Effector memory CD4-positive, alpha-beta T cell (primary cell): ENCODE measurements at places on chromosomes 3 and 15.

DNA sequence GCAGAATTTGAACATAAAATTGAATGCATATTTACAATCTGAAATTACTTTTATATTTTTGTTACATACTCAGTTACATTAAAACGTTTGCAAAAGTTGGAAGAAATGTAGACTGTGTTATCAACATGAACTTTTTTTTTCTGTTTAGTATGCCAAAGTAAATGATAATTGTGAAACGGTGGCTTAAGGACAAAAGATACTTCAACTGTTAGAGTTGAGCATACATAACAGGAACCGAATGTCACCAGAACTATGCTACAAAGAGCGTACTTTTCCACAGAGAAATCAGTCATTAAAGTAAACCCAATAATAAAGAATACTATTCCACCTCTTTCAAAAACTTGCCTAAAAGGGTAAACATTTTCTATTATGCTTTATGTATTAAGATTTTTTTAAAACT, 14.3 kb upstream of the DHX36 start:
- no peak for DNase-seq

- DNase-seq = no peak
These were observed 7.5 kb downstream of the CLDN1 start for GRCh38 chr3:190314741-190315140.

- DNase-seq = no peak
These were observed 18.5 kb upstream of the CHCHD6 start for GRCh38 chr3:126685493-126685892.

DNA sequence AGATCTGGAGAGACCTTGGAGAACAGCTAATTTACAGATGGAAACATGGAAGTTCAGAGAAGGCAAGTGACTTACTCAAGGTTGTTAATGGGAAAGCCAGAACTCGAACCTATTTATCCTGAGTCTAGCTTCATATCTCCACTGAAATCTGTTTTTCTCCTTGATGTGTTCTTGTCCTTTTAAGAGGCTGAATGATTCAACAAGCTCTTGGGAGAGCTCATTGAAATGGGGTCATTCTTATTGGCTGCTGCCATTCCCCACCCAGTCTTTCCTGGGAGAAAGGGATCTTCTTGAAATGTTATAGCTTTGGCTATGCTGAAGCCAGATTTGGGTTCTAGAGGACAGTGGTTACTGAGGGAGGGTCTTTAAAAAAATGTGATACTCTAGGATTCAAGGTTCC, 41.0 kb downstream of the RTP1 start:
- no peak for DNase-seq

- DNase-seq = no peak
These were observed 55.7 kb downstream of the PCCB start for GRCh38 chr3:136305879-136306278.

DNA sequence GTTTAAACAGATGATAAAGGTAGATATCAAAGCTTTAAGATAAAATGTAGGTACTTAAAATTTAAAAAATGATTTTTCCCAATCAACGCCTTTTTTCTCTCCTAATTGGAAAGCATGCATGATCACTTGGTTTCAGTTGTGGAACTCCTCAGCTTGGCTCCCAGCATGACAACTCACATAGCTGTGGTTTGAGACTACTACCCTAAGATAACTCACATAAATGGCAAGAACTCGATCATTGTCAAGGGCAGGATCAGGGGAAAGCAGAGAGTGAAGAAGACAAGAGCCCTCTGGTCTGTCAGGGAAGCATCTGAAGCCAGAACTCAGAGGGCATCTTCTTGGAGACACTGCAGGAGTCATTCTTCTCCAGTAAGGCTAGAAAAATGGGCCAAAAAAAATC, 516.7 kb downstream of the NTRK3 start:
- no peak for DNase-seq

DNA sequence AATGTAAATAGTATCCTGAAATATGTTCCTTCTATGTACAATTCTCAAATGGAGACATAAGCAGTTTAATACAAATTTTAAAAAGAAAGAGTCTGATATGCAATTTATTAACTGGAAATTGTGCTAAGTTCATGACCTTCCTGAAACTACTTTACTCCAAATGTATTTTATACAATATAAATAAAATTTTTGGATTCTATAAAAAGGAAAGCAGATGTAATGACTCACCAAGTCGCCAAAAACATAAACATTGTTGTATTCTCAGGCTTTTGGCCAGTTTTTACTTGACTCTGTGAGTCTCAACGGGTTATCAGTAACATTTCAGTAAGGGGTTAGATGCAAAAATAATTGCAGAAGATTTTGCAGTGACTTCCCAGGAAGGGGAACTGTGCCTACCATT, 948.2 kb downstream of the EPHA3 start:
- no peak for DNase-seq

GRCh38 chr3:76859596-76859995, 180.3 kb upstream of the ROBO2 start:
- no peak for DNase-seq

DNA sequence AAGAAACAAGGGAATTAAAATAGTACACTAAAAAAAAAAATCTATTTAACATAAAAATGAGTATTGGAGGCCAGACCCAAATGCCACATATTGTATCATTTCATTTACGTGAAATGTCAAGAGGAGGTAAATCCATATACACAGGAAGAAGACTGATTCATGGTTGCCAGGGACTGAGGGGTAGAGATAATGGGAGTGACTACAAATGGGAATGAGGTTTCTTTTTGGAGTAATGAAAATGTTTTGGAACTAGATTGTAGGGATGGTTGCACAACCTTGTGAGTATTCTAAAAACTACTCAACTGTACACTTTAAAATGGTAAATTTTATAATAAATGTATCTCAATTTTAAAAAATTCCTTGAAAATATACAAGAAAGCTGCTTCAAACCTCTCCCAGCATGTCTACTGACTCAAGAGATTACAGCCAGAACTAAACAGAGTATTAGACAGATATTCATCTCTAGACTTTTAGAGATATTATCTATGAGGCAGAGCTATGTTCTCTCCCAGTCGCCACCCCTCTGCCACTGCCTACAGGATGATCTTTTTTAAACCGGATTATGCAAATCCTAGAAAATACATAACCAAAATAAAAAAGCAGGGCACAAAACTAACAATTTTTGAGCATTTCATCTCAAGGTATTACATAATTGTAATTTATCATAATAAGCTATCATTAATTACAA, 6.2 kb downstream of the HLTF start:
- DNase-seq = no peak

DNA sequence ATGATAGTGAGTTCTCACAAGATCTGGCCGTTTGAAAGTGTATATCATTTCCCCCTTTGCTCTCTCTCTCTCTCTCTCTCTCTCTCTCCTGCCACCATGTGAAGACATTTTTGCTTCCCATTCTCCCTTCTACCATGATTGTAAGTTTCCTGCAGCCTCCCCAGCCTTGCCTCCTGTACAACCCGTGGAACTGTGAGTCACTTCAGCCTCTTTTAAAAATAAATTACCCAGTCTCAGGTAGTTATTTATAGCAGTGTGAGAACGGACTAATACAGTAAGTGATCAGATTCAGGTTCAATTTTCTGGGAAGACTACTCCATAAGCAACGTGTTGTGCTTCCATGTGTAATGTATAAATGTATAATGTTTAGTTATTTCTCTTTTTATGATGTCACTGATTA, 29.2 kb downstream of the CADPS start:
- DNase-seq = no peak

DNA sequence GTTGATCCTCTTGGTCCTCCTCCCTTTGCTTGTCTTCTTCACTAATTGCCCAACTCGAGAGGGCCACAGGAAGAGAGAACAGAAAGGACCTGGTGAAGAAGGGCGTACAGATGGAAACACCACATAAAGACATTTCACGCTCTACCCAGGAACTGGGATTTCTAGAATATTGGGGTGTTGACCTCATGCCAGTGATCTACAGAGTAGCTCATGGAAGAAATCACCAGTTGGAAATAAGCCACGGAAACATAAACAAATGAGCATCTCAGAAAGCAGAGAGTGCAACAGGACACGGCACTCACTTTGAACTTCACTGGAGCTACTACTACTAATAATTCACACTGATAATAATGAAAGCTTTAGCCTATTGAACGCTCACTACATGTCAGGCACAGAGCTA, 84.6 kb upstream of the ARHGEF3 start:
- DNase-seq = no peak

DNA sequence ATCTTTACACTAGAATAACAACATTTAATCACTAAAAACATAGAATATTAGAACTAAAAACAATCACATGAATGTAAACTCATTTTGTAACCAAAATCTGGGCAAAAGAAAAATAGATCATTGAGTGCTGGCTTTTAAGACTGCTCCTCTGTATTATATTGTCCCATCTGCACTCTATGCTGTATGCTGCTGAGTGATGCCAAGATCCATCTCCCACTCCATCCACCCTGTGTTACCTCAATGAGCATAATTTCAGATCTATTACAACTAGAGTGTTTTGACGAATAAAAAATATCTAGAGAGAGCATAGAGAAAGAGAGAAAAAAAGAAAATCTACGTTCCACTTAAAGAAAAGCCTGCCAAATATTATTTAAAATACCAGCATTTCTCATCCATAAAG, 1060.4 kb downstream of the ZPLD1 start:
- DNase-seq = no peak

GRCh38 chr3:45191924-45192417, 34.1 kb downstream of the TMEM158 start:
- DNase-seq = no peak

DNA sequence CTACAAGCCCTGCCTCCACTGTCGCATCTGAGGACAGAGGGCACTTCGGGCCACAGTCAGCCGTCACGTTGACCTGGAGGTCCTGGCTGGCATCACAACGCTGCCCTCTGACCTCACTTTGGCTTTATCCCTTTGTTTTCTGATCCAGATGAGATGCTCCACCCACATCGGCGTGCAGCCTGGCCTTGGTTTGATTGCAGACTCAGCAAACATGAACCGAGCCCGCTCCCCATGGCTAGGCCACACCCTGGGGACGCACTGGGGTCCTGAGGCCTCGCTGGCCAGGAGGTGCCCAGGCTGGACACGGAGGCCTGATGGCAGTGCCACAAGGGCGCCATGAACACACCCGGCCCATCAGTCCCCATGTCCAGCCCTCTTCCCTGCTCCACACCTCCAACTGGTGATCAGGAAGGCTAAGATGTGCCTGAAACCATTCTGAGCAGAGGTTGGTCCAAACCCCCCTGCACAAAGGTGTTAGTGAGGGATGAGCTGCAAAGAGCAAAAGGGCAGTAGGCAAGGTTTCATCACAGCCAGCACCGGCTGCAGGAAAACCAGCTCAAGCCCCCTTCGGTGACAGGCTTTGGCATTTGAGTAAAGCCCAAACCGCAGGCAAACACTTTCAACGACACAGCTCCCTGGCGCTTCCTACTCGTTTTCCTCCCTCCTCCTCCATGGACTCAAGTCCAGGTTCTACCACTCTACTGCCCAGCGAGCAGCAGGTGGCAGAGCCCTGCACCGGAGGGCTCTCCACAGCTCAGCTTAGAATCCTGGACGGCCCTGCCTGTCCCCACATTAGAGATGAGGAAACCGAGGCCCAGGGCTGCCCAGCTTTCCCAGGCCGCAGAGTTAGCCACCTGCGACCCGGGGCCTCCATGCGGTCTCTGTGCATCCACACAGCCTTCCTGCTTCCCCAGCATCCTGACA, 165.8 kb downstream of the NUP210 start:
- no peak for DNase-seq

- DNase-seq = no peak
These were observed 178.6 kb upstream of the TRIM42 start for GRCh38 chr3:140499114-140499757.

DNA sequence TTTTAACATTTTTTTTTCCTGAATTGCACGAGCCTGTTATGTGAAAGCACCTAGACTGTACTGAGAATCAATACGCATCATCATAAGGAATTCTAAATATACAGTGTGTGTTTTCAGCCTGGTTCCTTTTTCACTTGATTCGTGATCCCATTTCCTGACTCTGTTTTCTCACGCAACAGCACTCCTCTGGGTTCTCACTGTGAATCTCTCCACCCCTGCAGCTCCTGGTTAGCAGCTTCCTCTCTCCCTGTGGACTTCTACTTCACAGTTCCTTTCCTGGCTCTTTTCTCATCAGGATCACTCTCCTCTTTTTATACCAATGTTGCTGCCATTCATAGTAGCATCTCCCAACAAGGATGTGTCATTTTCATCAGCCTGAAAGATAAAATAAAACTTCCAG, 297.2 kb downstream of the CADM2 start:
- DNase-seq = no peak

- no peak for DNase-seq
These were observed 185.2 kb downstream of the SHOX2 start for GRCh38 chr3:157920822-157921700.

- DNase-seq = no peak
These were observed 33.6 kb upstream of the OCA2 start for GRCh38 chr15:28132524-28133275.

GRCh38 chr3:177578488-177578887, 381.2 kb upstream of the TBL1XR1 start:
- no peak for DNase-seq

GRCh38 chr3:153925841-153926514, 195.2 kb upstream of the ARHGEF26 start:
- no peak for DNase-seq

DNA sequence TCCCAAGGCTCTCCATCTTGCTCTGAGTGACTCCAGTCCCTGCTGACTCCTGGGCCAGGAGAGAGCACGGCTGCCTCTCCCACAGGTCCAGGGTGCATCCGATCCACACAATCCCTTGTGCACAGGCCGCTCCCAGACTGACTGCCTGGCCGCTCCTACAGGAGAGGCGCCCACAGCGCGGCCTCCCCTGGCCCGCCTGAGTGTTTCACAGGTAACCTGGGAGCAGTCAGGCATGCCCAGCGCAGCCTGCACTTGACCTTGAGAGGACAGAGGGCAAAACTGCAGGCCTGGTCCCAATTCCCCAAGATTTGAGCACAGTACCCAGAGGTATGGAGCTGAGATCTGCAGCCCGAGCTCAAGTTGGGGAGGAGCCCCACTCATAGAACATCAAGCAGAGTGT, 490.2 kb downstream of the CNTN6 start:
- no peak for DNase-seq

DNA sequence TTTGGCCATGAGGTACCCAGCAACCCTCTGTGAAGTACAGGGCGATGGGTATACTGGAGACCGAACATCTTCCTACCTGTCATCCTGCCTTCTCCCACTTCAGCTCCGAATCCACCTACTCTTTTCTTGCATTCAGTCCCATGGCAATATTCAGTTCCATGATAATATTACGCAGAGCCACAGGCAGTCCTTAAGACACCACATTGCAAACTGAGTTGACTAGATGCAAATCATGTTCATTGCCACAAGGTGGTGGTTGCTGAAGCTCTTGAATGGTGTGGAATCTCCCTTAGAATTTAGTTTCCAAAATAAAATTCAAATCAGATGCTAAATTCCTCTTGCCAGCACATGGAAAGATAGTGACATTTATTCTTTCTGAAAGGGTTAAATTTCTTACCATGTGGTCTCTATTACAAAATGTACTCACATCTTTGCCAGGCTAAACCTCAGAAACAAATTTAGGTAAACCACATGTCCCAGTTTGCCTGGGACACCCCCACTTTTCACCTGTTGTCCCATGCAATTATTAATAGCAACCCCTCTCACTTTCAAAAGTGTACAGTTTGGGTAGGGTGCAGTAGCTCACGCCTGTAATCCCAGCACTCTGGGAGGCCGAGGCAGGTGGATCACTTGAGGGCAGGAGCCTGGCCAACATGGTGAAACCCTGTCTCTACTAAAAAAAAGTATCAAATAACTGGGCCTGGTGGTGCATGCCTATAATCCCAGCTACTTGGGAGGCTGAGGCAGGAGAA, 1.7 kb upstream of the NME9 start:
- no peak for DNase-seq
